ENCODE measurements at places on chromosomes 7 and 10.

GRCh38 chr7:82294865-82295264 lies 148.7 kb downstream of the CACNA2D1 start:
- DNase-seq = no peak

- no peak for DNase-seq
Measured at GRCh38 chr7:74212661-74213060, 2.9 kb downstream of the LAT2 start.

DNA sequence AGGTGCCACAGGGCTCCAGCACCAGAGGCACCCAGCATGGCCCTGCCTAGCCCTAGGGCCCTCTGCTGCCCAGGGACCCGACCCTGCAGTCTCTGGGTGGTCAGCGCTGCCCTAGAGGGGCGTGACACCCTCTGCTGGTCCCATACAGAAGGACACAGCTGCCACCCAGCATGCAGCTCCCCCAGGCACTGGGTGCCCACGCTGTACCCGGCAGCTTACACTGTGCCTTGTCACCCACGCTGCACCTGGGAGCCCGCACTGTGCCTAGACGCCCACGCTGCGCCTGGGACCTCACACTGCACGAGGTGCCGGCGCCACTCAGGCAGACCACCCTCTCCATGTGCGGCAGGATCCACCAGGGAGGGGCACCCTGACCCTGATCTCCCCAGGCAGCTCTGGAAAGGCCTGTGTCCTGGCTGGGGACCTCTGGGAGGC lies 55.2 kb downstream of the PWWP2B start:
- DNase-seq = no peak

DNA sequence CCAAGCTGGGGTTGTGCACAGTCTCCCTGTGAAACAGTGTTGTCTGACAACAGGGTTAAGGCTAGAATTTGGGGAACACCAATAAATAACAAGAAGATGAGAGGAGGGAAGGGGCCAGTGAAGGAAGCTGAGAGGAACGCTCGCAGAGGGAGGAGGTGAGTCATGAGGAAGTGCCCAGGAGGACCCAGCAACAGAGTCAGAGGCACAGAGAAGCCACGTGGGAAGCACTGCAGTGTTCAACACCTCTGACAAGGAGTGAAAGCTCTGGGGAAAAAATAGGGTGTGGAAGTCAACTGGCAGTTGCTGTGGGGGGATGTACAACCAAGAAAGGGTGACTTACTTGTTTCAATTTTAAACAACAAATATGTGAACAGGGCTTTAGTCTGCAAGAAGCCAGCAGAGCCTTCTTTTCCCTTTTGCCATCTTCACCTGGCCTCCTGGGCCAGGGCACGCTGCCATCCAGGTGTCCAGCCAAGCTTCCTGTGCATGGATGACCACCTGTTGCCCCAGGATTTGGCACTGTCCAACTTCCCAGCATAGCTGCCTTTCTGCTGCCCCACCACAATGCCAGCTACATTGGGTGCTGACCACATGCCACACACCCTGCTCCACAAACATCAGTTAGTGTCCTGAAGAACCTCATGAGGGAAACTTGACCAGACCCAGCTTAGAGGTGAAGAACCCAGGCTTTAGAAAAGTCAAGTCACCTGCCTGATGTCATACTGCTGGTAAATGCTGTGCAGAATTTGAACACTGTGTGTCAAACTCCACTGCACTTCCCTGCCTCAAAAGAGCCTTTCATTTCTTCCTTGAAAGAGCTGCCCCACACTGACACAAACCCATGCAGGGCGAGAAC lies 69.6 kb downstream of the ATXN7L1 start:
- peak; percentile 35 for DNase-seq

- peak; percentile 44 for DNase-seq
Measured at GRCh38 chr10:100743626-100744135, 1.7 kb upstream of the PAX2 start.

DNA sequence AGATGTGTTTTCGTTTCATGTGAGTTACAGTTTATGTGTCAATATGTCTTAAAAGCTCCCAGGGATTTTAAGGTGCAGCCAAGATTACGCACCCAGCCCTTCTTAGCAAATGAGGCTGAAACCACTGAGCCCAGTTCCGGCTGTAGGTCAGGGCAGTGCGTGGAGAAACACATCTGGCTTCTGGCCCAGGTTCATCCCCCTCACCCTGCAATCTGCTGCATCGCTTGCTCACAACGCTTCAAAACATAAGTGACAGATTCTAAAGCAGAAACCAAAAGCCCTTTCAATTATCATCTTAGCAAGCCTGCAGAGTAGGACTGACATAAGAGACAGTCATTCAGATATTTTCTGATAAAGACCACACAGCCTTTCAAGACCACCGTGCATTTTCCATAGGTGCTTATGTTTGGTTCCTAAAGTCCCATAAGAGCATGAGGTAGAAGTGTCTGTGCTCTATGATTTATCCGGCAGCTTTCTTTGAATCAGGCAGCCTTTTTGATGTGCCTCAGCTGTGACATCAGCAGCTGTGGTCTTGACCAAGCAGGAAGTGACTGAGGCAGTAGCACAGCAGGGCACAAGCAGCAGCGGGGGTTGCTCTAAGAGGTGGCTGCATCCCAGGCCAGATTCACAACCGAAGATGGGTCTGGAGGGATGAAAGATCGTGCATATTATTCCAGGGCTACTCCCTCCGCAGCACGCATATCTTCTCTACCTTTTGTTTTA lies 72.1 kb upstream of the LYZL2 start:
- DNase-seq = peak; percentile 53

GRCh38 chr7:50782375-50783208 lies at the start of gene GRB10:
Gene GRB10, minus strand, starts transcription at chr7:50782896. Its CDS starts 50,574 bp downstream, at chr7:50732322.
- no peak for DNase-seq

- DNase-seq = peak; percentile 19
Measured at GRCh38 chr10:75211007-75211691, 553 bp downstream of the VDAC2 start.

DNA sequence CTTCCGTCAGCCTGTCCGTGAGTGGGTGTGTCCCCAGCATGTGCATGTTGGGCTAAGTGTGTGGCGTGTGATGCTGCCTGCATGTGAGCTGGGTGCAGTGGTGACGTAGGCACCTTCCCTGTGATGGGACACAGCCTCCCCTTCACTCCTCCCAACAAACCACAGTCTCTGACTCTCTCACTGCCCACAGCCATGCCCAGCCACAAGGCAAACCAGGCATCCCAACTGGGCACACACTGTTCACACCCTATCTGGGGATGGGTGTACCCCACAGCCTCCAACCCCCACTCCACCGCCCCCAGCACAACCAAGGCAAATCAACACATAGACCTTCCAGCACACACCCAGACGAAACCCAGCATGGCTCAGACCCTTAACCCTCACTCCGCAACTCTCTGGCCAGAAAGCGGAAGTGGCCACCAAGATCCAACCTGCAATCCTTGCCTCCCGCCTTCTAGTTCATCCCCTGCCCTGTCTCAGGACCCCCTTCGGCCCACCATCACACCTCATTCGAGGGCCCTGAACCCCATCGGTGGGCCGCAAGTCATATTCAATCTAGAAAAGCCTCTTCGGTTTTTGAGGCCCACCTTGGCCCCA lies 10.4 kb downstream of the PSD start:
- DNase-seq = peak; percentile 16

- no peak for DNase-seq
Measured at GRCh38 chr10:12484002-12484918, 134.9 kb downstream of the CAMK1D start.

DNA sequence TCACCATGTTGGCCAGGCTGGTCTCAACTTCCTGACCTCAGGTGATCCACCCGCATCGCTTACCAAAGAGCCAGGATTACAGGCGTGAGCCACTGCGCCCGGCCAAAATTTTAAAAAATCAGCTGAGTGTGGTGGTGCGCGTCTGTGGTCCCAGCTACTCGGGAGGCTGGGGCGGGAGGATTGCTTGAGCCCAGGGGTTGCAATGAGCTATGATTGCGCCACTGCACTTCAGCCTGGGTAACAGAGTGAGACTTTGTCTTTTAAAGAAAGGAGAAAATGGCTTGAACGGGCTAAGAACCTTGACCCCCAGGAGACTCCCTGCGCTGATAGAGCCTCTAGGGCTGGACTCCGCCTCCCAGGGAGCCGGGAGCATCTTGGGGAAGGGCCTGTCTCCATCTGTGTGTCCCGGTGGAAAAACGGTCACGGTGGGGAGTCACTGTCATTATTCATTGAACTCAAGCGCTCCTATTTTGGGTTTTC lies 760 bp upstream of the KCTD7 start:
- no peak for DNase-seq

GRCh38 chr10:30121401-30121800 lies 62.0 kb upstream of the JCAD start:
- no peak for DNase-seq

DNA sequence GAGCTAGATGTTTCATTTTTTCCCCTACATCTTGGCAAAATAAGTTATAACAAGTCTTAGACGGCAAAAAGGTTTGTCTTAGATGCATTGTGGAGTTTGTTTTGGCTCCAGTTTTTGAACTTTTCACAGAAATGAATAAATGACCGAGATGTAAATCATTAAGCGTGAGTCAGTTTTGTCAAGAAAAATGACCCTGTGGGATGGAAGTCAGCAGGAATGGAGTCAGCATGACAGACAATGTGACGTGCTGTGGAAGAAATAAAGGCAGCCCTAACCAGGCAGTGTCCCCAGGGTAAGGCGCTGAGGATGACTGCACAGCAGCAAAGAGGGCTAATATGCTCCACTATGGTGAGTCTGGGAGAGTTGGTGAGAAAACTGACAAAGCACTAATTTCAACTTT lies 163.2 kb downstream of the NOC3L start:
- no peak for DNase-seq

GRCh38 chr7:19248681-19249080 lies 103.5 kb upstream of the FERD3L start:
- no peak for DNase-seq

DNA sequence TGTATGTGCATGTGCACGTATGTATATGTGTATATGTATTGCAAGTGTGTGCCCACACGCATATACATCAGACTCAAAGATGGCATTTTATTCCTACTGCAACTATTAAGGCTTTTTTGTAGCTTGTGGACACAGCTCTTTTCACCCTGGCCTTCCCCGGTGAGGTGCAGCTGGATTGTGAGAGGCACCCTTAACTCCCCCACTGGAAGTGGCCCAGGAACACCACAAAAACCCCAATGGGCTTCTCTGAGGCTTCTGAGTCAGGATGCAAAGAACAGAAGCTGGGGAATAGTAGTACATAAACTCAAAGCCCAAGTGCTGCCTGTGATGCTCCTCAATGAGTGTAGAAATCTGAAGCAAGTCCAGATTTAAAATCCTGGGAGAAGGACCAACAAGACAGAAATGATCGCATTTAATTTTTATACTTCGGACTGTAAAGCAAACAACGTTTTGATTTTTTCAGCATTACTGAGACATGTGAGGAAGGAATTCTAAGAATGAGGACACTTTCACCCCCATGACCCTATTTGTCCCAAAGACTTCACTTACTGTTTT lies 369.2 kb upstream of the MGMT start:
- no peak for DNase-seq

DNA sequence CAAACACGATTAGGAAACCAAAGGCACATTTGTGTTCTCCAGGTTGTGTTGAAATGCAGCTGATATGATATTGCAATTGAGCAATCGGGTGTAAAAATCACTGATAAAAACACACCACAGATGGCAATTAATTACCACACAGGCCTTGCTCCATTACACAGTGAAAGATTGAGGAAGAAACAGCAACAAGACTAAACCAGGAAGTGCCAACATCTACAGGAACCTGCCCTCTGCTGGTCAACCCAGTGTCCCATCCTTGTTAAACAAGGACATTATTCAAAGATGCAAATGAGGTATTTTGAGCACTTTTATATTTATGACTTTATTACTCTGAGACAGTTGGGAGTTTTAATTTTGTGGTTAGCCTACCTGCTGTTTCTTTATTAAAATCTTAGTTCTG lies 765.6 kb upstream of the GHITM start:
- DNase-seq = no peak

DNA sequence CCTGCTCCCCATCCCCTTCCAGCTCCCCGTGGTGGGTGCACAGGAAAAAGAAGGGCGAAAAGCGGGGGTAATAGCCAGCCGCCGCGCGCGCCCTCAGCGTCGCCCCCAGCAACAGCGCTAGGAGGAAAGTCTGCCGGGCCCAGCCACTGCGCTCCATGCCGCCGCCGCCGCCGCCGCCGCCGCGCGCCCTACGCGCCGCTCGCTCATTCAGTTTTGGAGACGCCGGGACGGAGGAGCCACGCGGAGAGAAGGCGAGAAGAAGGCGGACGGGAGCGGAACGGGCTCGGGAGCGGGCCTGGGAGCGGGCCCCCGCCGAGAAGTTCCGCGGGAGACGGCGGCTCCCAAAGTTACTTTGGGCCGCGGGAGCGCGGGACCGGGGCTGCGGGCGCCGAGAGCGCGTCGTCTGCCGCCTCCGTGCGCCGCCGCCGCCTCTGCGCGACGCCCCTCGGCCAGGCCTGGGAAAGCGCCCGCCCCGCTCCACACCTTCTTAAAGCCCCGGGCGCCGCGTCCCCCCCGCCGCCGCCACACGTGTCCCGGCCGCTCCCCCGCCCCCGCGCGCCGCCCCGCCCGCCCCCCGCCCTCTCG lies at the start of gene RELN:
Gene RELN (minus strand): TSS at position 459 of the 585 bp plus-strand sequence. CDS start 302 bp downstream, at position 157.
- DNase-seq = no peak

DNA sequence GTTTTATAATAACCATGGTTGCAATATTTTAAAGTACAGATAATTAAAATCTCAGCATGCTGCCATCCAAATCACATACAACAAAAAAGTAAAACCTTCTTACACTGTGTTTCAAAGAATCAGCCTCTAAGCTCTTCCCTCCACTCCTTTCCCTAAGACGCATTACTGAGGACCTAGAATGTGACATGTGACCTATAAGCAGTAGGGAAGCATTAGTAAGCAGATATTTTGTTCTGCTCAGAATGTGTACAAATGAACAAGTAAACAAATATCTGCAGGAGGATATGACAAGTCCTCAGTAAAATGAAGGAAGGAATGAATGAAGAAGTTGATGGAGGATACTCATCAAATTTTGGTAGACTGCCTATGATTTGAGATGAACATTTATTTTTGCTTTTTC lies 49.1 kb downstream of the RAB11FIP2 start:
- no peak for DNase-seq

GRCh38 chr10:110216240-110216639 lies 8.8 kb downstream of the MXI1 start:
- no peak for DNase-seq

DNA sequence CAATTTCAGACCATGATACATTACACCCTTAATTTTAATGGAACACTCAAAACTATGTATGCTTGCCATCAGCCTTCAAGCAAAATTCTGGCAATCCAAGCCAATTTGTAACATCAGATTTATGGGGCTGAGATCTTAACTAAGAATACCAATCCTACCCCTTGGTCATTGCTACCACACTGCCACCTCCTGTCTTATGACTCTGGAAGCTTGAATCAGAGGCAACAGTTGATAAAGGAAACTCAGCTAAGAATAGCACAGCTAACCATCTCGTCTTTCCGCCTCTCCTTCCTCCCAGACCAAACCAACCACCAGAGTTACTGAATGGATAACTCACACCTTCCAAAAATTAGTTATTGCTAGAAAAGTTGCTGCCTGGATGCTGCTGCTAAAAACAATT lies 7.4 kb downstream of the IGF2BP3 start:
- DNase-seq = no peak

DNA sequence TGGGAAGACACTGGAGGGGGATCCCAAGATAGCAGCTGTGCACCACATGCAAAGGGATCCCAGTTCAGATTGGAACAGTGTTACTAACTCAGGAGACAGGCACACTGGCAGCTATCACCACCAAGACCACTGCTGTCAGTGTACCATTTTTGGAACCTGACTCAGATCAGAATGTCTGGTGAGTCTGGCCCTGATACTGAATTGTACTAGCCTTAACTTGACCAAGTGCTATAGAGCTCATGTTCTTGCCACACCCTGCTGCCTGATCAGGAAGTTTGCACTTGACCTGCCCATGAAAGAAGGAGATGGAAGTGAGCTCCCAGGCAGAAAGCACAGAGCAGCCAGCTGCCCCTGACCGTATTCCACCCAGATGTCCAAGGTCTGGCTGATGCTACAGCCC lies 4.8 kb upstream of the PRRT4 start:
- no peak for DNase-seq

All from activated CD4-positive, alpha-beta T cell treated with anti-CD3 and anti-CD28 coated beads, Interleukin-2, amount 50 U/mL, for 1 hour (primary cell).